ENCODE measurements at places on chromosomes 2 and 18.

DNA sequence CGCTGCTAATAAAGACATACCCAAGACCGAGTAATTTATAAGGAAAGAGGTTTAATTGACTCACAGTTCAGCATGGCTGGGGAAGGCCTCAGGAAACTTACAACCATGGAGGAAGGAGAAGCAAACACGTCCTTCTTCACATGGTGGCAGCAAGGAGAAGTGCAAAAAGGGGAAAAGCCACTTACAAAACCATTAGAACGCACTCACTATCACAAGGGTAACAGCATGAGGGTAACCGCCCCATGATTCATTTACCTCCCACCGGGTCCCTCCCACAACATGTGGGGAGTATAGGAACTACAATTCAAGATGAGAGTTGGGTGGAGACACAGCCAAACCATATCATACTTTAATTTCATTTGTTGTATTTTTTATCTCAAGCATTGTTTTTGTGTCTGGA lies 67.5 kb downstream of the ATP9B start:
- no peak for DNase-seq

DNA sequence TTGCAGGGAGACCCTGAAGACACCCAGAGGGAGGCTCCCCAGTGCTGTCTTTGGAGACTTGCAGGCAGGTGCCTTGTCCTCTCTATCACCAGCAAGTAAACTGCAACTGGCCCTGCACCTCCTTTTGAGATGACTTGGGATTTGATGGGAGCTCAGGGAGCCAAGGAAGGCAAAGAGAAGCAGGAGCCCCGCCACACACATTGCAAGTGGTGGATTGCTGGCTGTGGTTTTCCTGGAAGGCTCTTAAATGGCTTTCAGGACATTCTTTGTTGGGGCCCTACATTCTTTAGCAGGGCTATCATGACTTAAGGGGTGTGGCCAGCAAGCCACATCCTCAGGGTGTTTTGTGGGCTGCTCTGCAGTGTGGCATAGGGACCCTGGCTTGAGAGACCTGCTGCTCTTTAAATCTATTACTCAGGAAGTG lies 39.9 kb upstream of the CDC42EP3 start:
- DNase-seq, result no peak

- no peak for DNase-seq
These were observed 976 bp downstream of the TNFAIP6 start for GRCh38 chr2:151358166-151358970.

DNA sequence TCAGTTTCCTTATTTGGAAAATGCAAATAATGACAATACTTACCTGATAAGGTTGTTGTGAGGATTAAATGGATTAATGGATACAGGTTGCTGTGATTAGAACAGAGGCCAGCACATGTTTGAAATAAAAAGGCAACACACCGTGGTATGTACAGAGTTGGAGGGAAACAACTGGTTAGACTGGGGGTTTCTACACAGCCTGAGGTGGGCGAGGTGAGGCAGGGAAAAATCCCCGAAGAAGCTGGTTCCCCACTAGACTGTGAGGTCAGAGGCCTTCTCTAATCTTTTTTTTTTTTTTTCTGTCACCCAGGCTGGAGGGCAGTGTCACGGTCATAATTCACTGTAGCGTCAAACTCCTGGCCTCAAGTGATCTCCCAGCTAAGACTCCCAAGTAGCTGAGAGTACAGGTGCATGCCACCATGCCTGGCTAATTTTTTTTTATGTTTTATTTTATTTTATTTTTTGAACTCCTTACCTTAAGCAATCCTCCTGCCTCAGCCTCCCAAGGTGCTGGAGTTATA lies 1.2 kb upstream of the E2F6 start:
- no peak for DNase-seq

DNA sequence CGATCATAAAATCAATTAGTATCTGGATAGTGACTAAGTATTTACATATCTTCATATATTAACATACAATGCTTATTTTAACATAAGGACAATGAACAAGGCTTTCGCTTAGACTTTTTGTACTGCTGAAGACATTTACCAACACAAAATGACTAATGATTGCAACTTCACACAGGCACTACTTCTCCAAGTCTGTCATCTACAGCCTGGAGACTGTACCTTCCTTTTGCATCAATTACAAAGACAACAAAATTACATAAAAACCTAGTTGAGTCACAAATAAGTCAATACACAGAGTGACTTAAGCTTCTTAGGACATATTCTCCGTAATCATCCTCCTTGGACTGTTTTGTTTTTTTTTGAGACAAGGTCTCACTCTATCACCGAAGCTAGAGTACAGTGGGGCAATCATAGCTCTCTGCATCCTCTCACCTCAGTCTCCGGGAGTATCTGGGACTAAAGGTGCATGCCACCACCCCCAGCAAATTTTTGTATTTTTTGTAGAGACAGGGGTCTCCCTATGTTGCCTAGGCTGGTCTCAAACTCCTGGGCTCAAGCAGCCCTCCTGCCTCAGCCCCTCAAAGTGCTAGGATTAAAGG lies 15.9 kb downstream of the PUM2 start:
- no peak for DNase-seq

- no peak for DNase-seq
These were observed 204.3 kb upstream of the ZC3H15 start for GRCh38 chr2:186281726-186282125.

- no peak for DNase-seq
These were observed 195.5 kb upstream of the ACVR2A start for GRCh38 chr2:147649286-147649685.

GRCh38 chr2:119431155-119431975 lies at the start of gene TMEM37:
TMEM37 (plus strand) TSS chr2:119431854; CDS start chr2:119431904, 50 bp downstream.
- no peak for DNase-seq

DNA sequence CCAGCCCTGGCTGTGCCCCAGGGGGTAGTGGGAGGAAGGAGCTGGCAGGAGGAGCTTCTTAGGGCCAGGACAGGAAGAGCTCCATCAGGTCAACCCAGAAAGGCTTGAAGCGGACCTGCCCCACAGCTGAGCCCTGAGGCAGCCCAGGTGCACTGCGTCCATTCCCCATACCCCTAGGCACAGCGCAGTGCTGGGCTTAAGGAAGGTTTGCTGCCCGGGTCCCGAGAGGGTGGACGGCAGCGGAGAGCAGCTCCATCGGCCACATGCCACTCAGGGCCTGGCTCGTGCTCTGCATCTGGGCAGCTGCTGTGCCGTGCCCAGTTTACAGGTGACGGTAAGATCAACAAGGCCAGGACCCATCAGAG lies 26.4 kb downstream of the DNMT3A start:
- no peak for DNase-seq

GRCh38 chr18:32328379-32328778 lies 138.5 kb downstream of the MEP1B start:
- no peak for DNase-seq

- no peak for DNase-seq
These were observed 282.7 kb downstream of the DLGAP1 start for GRCh38 chr18:4172196-4173100.

DNA sequence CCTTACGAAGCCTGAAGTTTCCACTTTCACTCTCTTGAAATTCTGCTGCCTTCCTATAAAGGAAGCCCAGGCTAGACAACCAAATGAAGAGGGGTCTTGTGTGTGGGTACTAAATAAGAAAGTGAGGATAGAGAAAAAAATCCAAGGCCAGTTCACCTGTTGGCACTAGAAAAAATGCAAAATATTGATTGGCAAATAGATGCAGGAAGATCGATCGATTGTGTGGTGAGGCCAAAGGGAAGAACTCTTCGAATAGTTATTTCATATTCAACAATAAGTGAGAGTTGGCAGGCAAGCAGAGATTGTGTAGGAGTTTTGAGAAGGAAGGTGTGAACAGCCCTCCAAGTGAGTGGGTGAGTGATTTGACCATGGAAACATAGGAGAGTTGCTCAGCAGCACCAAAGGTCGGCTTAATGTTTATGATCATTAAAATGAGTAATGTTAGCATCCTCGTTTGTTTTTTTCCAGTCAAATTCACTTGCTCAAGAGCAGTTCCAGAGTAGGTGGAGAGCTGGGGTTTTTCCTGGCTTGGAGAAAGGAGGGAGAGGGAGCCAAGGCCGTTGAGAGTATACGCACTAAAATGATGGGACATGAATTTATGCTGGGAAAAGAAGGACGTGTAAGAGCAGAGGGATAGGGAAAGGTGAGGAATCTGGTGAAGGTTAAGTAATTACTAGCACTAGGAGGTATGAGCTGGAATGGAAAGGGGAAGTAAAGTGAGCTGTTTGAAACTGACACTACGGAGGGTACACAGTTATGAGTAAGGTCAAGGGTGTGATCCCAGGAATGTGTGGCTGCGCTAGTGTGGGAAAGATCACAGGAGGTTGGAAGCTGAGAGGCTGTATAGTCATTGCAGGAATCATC lies 1.1 kb upstream of the NAPG start:
- no peak for DNase-seq

DNA sequence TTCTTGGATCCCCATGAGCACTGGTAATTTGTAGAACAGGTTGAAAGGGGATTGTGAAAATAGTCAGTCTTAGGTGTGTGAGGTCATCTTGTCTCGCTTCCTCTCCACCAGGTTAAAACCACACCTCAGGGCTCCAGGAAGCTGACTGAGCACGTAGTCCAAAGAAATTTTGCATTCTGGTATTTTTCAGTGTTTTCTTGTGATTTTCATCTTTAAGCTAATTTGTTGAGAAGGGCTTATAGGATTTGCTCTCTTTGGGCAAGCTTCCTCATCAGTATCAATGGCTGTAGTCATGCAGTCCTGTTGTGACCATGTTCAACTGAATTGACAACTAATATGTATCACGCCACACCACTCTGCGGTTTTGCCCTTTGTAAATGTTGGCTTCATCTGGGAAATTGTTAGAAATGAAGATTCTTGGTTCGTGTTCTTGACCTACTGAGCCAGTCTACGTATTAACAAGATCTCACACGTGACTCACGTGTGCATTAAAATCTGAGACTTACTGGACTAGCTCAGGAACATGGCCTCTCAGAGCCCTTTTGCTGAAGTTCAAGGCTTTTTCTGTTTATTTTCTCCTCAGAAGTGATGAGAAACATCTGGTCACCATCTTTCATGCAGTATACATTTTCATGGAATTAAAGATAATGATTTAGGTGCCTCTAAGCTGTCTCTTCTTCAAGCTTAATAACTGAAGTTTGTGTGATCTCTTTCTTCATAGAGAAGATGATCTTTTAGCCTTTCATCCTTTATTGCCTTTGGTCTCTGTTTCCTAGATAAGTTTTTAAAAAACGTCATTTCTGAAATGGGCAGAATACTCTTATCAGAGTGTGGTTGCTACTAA lies 32.8 kb downstream of the FMNL2 start:
- DNase-seq, result no peak

DNA sequence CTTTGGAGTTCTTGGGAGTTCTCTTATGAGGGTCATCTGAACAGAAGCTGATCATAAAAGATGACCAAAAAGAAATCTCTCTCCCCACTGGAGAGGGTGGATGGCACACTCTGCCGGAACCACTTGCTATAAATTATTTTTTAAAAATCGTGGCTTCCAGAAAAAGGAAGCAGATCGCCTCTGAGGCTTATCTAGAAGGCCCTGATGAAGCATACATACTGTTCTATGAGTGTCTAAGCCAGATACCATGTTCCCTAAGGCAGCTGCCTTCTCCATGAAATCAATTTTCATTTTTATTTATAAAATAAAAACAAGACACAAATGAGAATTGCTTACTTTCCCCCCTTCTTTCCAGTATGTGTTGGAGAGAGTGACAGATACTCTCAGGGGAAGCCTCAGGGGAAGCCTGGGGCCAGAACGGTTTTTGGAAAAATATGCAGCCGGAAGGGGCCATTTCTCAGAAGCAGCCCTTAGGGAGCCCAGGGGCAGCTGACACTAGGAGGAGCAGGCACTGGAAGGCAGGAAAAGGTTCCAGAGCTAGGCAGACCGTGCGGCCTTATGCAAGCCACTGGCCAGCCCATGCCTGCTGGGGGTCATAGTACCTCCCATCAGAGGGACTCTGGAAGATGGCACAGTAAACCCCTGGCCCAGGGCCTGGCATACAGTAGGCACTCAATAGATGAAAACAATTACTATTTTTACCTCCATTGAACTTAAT lies 130.6 kb downstream of the CABLES1 start:
- no peak for DNase-seq

DNA sequence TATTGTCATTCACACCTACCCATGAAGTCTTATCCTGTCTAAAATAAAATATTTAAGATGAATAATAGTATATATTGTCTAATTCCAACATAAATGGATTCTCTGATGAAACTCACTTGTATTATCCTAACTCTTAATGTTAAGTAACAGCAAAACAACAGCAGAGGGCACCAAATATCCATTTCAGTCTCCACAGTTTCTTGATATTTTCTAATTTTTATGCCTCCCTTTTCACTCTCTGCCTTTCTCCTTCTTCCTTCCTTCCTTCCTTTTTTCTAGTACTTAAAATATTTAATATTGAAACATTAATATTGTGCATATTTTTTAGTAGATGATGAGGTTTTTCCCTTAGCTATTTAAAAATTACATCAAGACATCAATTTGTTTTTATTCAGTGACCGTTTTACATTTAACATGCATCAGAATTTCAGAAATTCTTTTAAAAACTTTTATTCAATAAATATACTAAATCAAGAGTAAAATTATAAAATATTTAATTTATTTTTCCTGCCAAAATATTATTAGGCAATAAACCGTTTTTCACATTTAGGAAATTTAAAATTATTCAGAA lies 97.6 kb downstream of the WDR7 start:
- DNase-seq, result no peak

GRCh38 chr2:106282462-106283170 lies 88.5 kb upstream of the UXS1 start:
- no peak for DNase-seq

- no peak for DNase-seq
These were observed 102.7 kb downstream of the TWIST2 start for GRCh38 chr2:238950551-238950950.

DNA sequence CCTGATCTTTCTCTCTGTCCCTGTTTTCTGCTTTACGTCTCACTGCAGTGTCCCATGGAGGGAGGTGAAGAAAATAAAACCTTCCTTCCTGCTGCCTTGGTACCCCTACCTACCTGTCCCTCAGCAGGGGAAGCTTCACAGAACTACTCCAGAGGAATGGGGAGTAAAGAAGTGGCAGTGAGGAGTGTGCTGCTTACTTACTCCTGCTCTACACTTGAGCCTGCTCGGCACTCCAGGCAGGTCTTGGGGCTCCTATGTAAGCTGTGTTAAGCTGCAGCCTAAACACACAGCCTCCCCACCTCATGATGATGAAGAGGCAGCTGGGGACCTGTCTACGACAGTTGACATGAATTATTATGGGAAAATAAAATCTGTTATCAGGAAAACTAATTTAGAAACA lies 72.6 kb downstream of the ACSL3 start:
- DNase-seq, result no peak

GRCh38 chr2:99888617-99889016 lies 253.8 kb downstream of the AFF3 start:
- DNase-seq, result no peak

GRCh38 chr2:95336406-95336805 lies 39.3 kb downstream of the KCNIP3 start:
- no peak for DNase-seq

Measured in substantia nigra (tissue), 51 donors.